Activated CD4-positive, alpha-beta memory T cell treated with anti-CD3 and anti-CD28 coated beads for 36 hours (primary cell): ENCODE measurements at places on chromosomes 4 and X.

DNA sequence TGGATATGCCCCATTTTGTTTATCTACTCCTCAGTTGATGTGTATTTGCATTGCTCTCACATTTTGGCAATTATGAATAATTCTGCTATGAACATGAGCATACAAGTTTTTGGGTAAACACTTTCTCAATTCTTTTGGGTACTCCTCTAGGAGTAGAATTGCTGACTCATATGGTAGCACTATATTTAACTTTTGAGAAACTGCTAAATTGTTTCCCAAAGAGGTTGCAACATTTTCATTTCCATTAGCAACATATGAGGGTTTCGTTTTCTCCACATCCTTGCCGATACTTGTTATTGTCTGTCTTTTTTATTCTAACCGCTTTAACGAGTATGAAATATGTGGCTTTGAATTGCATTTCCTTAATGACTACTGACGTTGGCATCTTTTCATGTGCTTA, 185.4 kb downstream of the TSPAN5 start:
- DNase-seq: no peak

DNA sequence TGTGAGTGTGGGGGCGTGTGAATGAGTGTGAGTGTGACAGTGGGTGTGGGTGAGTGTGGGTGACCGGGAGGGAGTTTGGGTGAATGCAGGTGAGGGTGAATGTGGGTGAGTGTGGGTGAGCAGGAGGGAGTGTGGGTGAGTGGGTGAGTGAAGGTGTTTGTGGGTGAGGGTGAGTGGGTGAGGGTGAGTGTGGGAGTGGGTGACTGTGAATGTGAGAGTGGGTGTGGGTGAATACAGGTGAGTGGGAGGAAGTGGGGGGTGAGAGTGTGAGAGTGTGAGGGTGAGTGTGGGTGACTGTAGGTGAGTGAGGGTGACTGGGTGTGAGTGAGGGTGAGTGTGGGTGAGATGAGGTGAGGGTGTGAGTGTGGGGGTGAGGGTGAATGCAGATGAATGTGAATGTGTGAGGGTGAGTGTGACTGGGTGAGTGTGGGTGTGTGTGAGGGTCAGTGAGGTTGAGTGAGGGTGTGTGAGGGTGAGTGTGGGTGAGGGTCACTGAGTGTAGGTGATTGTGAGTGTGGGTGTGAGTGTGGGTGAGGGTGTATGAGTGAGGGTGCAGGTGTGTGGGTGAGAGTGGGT, 1677.3 kb upstream of the TENM3 start:
- no peak for DNase-seq

- no peak for DNase-seq
These were observed 10.3 kb downstream of the PKD2 start for GRCh38 chr4:88017516-88018297.

DNA sequence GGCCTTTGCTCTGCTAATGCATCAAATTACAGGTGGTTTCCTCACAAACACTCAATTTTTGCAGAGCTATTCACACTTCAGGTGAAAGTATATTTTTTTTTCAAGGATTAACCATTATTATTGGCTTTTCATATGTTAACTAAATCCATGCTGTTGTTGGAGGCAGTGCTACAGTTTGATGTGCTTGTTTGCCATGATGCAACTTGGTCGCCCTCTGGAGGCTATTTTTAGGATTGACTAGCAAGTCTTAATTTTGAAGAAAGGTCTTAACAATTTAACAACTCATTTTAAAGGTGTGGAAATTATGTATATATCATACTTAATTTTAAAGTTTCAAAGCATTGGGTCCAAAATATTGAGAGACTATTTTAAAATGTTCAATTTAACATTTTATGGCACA, 168.8 kb upstream of the FAM47A start:
- DNase-seq: peak; percentile 10

DNA sequence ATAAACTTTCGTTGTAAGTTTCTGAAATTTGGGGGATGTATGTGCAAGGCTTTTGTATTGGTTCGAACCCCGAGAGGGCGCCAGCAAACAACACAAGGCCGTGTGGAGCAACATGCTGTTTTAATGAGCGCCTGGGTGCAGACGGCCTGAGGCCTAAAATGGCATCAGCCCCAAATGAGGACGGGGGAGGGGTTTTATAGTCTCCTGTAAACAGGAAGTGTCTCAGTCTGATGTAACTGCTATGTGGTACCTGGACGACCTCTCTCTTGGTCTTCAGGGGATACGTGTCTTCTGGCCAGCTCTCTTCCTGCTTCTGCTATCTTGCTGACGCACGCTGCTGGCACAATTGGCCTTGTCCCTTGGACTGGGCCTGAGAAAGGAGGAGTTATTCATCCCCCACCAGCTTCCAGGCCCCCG, 1348.0 kb downstream of the ADGRL3 start:
- no peak for DNase-seq

- no peak for DNase-seq
These were observed 266.0 kb downstream of the PTTG2 start for GRCh38 chr4:38226170-38226569.

GRCh38 chrX:13369256-13370030, 49.6 kb upstream of the ATXN3L start:
- DNase-seq: no peak

DNA sequence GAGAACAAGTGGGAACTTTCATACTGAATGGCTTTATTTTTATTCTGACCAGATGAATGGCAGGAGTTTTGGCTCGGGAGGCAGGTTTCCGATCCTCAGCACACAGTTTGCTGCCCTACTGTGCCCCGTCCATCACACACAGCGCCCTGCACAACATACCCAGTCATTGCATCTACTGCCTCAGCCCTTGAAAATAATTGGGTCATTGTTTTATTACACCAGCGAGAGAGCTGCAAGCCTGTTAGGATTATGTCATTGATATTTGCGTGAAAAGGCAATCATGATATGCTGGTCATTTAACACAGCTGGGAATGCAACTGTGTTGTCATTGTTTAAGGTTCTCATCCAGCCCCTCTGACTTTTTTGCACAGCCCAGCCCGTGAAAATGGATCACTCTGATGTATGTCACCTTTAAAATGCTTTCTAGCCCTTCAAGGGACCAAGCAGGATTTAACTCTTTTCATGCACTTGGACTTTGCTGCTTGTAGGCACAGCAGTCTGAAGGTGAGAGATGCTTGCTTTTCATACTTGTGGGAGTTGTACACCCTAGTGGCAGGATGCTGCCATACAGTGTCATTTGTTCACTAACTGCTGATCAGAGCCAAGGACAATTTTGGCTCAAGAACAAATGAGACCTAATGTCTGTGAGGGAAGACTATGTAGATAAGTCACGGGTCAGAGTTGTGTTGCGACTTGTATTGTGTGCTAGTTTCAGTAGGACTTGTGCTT, 62.3 kb downstream of the RTL9 start:
- no peak for DNase-seq

GRCh38 chr4:45119376-45119775, 393.0 kb upstream of the GNPDA2 start:
- no peak for DNase-seq

DNA sequence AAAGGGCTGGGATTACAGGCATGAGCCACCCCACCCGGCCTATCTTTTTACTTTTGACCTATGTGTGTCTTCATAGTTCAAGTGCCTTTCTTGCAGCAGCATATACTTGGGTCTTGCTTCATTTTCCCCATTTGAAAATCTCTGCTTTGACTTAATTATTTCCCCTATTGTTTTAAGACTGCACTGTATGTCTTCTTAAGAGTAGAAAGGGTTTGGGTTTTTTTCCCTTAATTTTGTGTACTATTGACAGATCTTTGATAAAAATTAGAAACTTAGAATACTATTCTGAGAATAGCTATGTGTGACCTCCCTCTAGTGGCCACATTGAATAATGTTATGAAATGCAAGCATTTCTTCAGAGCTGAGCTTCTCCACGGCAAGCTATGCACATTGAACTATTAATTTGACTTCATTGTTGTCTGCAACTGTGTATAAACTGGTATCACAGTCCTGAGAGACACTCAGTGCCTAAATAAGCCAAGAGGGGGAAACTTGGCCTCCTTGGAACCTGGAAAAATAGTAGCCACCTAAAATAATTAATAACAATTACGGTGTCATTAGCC, 8.7 kb upstream of the SLC25A4 start:
- no peak for DNase-seq

DNA sequence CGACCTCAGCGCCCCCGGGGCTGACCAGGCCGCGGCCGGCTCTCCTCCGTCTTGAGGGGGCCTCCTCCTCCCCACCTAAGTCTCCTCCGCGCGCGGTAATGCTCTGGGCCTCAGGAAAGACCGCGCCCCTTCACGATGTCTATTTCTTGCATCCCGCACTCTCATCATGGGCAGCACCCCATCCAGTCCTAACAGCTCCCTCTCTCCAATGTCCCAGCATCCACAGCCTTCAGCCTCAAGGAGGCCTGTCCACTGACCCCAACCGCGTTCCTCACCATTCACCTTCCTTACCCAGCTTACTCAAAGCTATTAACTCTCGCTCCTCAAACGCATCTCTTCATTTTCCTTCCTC, 77.5 kb downstream of the MAGED4 start:
- no peak for DNase-seq

DNA sequence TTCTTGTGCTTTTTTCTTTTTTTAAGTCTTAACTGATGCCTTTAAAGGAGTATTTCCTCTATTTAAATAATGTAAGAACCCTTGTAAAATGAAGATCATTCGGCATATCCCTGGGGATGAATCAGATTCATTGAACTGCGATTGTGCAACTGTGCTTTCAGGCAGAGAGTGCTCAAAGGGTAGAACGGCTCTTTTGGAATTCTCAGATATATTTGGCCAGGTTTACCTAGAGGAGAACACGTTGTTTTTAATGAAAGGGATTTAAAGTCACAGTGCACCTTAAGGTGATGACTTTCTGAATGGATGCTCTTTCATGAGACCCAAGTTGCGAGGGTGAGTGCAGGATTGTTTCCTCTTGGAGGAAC, 51.6 kb upstream of the ELOVL6 start:
- no peak for DNase-seq

GRCh38 chrX:13142891-13143290, 98.5 kb upstream of the FAM9C start:
- no peak for DNase-seq

DNA sequence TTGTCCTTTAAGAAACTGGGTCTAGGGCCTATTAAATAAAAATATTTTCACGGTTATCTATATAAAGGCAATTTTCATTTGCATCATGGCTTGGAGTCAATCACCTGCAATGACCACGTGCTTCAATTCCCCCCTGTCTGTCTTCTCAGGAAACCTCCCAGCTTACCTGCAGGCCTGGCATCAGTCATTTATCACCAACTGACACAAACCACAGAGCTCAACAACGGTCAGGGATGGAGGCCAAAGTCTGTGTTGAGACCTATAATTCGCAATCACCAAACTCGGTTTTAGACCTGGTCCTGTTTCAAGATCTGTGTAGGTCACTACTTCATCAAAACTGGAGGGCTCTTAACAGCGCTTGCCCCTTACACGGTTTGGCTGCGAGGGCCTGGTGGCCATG, 1.9 kb downstream of the SLC9A7 start:
- no peak for DNase-seq

DNA sequence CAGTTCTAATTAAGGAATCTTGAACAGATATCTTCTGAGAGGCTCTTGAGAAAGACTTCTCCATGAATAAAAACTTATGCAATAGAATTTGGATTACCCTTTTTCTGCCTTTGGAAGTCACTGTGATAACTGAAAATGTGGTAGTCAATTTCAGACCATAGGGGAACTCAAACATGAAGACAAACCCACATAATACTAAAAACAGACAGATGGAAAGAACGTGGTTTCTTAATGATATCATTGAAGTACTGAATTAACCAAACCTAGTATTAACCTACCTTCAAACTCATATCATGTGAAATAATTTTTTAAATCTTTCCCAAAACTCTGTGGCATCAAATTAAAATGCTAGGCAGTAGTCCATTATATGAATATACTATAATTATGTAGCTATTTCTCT, 153.5 kb downstream of the CAMK2D start:
- DNase-seq: no peak

GRCh38 chrX:790041-790506, 159.5 kb downstream of the SHOX start:
- no peak for DNase-seq

DNA sequence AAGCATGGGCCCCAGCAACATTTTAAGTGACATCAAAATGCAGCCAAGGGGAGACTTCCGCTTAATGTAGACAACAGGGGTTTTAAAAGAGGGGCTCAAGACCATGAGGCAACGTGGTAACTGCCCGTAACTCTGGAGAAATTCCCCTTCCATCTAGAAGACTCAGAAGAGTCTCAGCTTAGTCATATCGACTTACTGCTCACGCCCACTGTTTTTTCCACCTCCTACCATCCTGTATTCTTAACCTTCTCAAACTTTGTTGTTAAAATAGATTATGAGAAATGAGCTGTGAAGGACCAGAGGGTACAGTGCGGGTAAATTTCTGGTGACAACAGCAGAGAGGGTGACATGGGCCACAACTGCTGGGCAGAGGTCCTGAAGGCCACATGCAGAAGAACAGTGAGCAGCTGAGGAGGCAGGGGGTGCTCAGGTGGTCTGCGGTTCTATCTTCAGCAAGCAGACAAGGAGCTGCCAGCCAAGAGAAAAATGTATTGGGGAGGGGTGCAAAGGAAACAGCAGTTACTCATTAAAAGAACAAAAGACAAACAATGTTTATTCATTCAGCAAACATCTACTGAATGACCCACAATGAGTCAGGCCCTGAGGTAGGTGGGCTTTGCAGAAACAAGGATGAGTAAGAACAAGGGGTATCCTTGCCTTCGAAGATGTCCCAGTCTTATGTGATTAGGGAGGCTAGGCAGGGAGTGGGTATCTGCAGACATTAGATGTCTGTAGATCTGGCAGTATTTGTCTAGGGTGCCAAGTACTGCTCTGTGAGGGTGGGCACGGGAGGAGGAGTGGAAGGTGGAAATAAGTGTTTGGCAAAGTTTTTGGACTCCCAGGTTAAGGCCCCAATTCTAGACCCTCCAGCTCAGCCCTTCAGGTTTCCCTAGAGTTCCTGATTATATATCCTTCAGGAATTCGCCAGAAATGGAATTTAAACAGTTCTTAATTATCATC, 175.3 kb downstream of the TSPAN5 start:
- DNase-seq: peak; percentile 69

DNA sequence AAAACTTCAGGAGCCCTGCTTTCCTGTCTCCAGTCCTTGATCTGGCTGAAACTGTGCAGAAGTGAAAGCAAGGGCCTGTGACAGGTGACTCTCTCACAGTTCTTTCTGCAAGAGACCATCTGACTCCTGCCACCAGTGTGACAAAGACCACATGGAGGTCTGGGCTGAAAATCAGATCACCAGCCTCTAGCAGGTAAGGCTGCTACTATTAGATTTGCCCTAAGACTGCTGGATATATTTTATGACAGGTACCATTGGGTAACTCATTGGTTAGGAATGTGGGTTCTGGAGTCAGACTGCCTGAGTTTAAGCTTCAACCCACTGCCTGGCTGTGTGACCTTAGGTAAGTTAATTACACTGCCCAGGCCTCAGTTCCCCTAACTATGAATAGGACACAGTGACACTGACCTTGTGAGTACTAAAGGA, 163.3 kb upstream of the SLC7A11 start:
- DNase-seq: no peak

- DNase-seq: no peak
These were observed 1112.5 kb downstream of the TECRL start for GRCh38 chr4:63296773-63297172.

- no peak for DNase-seq
These were observed 44.7 kb downstream of the PTTG2 start for GRCh38 chr4:38004887-38005286.

- DNase-seq: no peak
These were observed 58.1 kb upstream of the UCP1 start for GRCh38 chr4:140626661-140627376.
